AG08395 (cell line): ENCODE measurements at places on chromosomes 1 and 21.

GRCh38 chr1:62436039-62436465 lies 797 bp upstream of the USP1 start:
- no peak for DNase-seq

DNA sequence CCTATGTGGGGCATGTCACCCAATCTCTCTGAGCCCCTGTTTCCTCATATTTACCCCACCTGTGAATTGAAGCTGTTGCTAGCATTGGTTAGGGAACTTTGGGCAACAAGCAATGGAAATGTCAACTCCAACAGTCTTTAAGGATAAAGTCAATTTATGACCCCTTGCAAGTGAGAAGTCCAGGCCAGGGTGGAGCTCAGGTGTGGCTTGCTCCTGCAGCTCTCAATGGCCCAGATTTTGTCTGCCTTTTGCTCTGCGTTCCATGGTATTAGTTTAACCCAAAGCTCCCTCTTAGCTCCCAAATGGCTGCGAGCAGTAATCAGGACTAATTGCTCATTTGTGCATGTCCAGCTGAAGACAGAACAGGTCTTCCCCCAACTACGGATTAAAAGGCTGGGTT lies 70.4 kb upstream of the ABCG1 start:
- no peak for DNase-seq

- no peak for DNase-seq
Measured at GRCh38 chr1:112950426-112950825, 5.6 kb downstream of the SLC16A1 start.

DNA sequence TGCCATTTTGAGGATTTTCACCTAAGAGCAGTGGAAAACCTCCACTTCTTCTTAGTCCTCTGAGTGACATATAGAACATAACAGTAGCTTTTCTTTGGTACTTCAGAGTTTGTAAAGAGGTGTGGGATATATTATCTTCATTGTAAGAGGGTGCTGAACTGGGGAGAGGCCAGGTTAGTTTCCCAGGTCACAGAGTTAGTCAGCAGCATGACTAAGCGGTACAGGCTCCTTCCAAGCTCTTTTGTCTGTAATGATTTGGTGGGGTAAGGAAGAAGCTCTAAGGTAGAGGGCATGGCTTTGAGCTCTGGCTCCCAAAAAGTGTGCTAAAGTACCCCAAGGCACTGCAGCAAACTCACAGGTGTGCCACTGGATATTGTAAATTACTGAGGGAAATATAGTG lies 325.0 kb upstream of the PLXNA2 start:
- DNase-seq, result no peak

- DNase-seq, result no peak
Measured at GRCh38 chr1:24336075-24336474, 16.9 kb downstream of the GRHL3 start.

- DNase-seq, result no peak
Measured at GRCh38 chr21:14487490-14488432, 58.4 kb downstream of the SAMSN1 start.

DNA sequence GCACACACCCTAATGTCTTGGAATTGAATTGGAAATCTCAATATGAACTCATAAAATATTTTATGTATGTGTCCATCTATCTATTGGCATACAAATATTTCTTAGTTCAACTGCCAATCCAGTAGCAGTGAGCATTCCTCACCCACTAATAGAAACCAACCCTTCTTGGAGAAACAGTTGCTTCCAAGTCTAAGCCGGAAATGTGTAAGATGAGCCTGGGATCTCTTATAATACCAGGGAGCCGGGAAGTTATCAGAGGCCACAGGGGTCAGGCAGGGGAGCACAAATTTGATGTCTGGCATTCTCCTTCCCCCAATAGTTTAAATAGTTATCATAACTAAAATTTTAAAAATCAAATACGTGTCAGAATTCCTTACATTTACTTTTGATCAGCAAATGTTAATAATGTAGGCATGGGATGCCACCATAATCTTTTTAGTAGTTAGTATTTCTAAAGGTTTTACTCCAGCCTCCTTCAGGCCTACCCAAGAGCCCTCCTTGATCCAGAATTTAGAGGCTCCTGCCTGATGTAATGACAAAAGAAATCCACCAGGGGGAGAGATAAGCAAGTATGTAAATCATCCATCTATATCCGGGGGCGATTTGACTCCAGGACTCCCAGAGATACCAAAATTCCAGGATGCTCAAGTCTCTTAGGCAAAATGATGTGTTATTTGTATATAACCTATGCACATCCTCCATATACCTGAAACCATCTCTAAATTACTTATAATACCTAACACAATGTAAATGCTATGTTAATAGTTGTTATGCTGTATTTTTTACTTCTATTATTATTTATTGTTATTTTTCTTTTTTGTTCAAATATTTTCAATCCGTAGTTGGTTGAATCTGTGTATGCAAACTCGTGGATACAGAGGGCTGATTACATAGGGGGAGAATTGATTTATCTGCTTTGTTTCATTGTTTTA lies 218.7 kb upstream of the COA6 start:
- peak; percentile 57 for DNase-seq

GRCh38 chr1:48263041-48263440 lies 40.5 kb downstream of the SLC5A9 start:
- no peak for DNase-seq

GRCh38 chr1:62595647-62596046 lies 1.7 kb upstream of the ANGPTL3 start:
- no peak for DNase-seq

GRCh38 chr1:53182111-53182593 lies 14.5 kb upstream of the CPT2 start:
- peak; percentile 70 for DNase-seq

GRCh38 chr1:26598890-26599289 lies 69.3 kb downstream of the RPS6KA1 start:
- no peak for DNase-seq

DNA sequence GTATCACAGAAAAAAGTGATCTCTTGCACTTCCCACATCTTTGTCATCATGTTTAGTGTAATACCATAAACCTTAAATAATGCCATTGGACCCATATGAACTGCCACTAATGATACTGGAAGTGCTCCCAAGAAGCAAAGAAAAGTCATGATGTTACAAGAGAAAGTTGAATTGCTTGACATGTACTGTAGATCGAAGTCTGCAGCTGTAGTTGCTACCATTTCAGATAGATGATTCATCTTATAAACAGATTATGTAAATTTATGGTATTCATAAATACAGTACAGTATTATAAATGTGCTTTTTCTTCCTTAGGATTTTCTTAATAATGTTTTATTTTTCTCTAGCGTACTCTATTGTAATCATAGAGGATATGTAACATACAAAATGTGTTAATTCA lies 30.1 kb upstream of the LAMC2 start:
- DNase-seq, result no peak

DNA sequence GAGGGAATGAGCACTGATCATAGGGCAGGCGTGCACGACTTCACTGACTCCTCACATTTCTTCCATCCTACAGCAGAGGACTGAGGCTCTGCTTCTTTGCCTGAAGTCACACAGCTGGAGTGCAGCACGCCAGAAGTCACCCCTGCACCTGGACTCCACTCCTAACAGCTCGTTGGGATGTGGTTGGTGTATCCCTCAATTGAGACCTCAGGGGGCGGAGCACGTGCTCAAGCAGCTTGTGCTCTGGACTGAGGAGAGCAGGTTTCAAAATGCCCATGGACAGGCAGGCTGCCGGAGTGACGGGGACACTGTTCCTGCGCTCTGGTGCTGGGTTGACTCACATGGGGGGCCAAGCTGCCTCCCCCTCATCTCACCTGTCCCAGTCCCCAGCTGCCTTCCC lies 13.9 kb downstream of the CHIT1 start:
- no peak for DNase-seq

DNA sequence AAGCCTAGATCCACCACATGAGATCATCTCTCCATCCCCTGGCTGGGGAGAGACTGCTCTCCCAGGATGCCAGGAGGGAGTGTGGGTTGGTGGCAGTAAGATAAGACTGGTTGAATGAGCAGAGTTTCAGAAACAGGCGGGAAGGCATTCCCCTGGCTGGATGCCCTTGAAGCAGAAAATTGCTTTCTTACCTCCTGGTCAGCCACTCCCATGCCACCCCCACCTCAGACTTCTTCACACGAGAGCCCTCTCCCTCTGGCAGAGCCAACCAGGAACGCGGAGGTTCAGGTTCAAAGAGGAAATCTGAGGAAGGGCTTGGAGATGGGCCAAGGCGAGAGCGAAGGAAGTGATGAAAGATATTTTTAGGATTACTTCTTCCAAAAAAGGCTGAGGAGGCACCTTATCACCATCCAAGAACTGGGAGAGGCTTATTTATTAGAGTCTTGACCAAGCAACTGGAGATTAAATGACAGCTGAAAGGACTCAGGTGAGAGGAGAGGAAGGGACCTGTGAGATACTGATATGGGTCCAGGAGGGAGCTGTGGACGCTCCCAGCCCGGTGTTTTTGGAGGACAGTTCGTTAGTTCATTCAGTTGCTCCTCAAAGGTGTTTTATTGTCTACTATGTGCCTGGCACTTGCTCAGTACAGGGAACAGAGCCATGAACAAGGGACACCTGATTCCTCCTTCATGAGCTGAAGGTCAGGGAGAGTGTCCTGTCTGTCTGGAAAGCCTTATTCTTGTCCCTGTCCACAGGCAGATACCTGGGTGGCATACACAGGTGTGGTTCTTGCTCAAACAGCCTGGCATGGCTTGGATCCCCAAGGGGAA lies 18.9 kb upstream of the SLC26A9 start:
- no peak for DNase-seq

GRCh38 chr1:217333939-217334338 lies 297.0 kb downstream of the GPATCH2 start:
- peak; percentile 54 for DNase-seq

DNA sequence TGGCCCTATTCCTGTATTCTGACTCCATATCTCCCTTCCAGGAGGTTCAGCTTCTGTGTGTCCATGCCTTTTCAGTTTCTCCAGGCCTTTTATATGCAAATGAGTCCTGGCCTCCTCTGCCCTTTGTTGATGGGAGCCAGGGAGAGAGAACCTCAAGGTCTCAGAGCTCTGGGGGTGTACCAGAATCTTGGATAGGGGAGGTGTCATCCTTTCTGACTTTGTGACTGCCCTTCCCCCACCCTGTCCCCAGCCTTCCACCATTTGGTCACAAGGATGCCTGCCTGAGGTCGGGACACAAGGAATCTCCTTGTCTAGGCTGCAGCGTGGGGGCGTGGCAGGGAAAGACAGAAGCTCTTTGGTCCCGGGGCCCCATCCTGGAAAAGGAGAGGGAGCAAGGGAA lies 18.6 kb downstream of the LURAP1 start:
- no peak for DNase-seq

- no peak for DNase-seq
Measured at GRCh38 chr1:76830373-76830772, 36.9 kb upstream of the ST6GALNAC5 start.

GRCh38 chr1:119714583-119714982 lies 2.8 kb downstream of the PHGDH start:
- DNase-seq, result no peak

DNA sequence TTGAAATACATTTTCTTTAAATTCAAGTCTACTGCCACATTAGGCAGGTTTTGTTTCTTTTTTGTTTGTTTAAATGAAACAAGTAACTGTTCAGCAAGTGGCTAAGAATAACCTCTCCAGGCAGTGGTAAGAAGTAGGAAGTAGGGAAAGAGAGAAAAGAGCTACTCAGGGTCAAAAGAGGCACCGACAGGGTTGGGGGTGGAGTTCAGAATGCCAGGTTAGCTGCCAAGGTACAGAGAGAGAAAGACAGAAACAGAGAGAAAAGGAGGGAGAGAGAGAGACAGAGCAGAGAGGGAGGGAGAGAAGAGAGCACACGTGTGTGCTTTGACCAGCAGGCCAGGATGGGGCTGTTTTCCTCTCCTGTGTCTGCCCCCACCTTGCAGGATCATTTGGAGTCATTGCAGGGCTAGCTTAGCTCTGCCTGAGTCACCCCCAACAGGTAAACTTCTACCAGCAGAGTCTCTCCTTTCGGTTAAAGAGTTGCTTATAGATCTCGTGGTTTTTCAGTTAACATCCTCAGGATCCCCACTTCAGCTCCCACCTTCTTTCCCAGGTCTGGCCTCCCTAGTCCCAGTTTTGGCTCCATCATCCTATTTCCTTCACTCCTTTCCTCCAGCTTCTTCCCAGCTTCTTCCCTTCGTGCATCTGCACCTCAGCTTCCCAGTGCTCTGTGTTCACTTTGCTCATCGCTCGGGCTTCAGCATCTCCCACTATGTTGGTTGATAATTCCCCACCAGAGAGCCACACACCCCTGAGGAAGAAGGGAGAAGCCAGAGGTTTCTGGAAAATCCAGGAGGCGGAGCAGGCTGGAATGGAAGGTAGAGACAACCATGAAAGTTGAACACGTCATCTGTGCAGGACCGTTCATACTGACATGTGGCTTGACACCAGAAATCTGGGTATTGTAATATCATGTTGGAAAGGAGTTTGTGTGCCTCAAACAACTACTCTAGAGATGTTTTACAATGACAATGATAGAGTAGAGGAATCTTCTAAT lies 21.8 kb upstream of the RAB4A start:
- no peak for DNase-seq

- DNase-seq, result no peak
Measured at GRCh38 chr1:63321066-63321784, 1.1 kb upstream of the FOXD3 start.

DNA sequence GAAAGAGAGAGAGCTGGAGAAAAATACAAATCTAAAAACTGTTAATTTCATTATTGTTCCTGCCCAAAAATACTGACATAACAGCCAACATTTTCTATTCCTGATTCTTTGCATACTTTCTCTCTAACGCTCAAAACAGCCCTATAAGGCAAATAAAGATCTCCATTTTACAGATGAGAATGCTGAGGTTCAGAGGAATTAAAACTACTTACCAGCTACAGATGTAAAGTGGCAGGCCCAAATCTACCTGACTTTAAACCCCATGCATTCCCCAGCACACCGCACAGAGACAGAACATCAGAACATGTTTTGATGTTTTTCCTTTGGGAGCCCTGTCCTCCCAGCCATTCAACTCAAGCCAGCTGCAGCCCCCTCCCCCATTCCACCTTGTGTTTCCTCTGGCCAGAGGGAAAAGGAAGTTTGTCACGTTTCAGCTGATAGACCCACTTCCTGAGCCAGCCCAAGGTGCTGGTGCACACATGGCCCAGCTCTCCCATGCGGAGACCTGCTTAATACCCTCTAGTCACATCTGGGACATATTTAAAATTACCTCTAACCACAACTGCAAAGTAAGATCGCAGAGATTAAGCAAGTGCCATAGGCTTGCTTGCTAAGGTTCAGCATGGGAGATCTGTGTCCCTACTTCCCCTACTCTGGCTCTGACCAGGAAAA lies 133.1 kb upstream of the NFIA start:
- no peak for DNase-seq

DNA sequence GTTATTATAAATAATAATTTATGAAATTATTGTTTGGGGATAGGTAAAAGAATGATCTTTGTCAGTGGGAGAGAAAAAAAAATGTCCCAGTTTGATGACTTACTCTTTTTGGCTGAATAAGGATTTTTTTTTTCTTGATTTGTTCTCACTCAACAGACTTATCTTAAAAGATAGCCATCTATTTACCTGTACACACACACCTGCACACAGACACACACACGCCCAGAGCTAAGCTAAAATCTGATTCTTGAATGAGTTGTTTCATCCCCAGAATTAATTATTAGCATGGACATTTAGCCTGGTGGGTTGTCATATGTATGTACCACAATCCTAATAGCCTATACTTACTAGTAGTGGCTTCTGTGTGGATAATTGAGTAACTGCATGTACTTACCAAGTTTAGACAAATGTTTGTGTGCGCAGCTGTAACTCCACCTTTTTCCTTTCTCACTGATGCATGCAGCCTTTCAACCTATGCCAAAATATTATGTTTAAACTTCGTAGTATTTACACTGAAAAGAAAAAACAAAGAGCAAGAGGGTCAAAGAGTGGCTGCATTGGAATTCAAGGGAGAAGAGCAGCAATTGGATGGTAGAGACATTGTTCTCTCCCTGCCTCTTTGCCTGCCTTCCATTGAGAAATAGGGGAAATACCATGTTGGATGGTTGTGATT lies 174.3 kb downstream of the ADGRL2 start:
- no peak for DNase-seq
